ENCODE measurements at places on chromosomes 4 and X. TPM values are rescaled to one million over a fixed set of nuclear protein-coding genes. Genes with fewer than 3 reads are reported as not detected.

GRCh38 chr4:183515411-183515810 lies 10.6 kb downstream of the ING2 start:
- no peak for DNase-seq

GRCh38 chrX:18424482-18425198 lies 768 bp upstream of the CDKL5 start:
- DNase-seq = peak; percentile 40

DNA sequence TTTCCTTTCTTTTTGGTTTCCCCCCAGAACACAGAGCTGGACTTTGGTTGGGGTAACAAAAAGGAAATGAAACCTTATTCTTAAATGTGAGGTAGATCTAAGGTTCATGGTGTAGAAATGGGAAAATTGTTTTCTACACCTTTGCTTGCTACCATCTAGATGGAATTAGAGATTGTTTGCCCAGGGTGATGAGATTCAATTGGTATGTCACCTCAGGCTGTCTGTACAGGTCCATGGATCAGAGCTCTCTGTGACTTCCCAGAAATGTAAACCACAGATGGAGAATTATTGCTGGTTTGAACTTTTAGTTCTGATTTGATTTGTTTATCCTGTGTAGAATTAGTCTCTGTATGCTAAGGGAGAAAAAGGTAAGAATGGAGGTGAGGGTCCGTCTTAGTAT lies 146.7 kb downstream of the PCDH7 start:
- DNase-seq = no peak

GRCh38 chrX:123188081-123188480 lies 4.0 kb downstream of the GRIA3 start:
- no peak for DNase-seq

- no peak for DNase-seq
These were observed 459.7 kb downstream of the MID1IP1 start for GRCh38 chrX:39260965-39261364.

DNA sequence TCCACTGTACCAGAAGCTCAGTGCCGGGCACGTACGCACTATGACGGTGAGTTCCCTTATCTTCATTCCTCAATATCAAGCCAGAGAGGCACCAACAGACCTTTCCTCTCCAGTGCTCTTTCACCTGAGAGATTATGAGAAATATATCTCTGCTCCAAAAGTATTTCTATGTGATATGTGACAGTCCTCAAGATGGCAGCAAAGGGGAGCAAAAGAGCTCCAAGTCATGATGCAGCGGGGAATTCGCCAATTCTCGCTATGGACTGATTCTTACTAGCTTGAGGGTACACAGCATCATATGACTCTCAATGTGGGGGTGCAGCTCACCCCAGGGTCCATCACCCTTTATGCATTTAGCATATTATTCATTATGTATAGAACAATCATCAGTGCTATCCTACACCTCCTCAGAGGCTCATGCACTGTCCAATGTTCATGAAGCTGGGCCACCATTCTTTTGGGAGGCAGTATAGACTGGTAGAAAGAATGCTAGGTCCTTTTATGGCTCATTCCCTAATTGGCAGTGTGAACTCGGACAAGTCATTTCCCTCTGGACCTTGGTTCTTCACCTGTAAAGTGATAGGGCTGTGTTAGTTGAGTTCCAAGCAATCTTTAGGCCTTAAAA lies 12.8 kb upstream of the IQSEC2 start:
- no peak for DNase-seq

DNA sequence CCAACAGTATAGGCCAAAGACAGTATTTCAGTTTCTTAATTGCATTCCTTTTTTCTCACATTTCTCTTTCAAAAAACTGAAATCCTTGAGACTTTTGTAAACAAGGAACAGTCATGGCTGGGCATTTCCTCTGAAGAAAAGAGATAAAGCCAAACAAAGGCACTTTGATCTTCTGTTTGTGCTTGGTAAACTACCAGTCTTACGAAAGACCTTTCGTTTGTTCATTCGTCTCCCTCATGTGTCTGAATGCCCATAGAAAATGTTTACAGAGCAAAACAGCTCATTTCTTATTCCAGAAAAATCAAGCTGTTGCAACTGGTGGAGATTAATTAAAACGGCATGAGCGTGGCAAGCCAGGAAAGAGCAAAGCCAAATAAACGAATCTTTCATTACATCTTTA lies 178.0 kb downstream of the GASK1B start:
- no peak for DNase-seq

- DNase-seq = no peak
These were observed 237.5 kb downstream of the HNRNPD start for GRCh38 chr4:82136161-82136801.

DNA sequence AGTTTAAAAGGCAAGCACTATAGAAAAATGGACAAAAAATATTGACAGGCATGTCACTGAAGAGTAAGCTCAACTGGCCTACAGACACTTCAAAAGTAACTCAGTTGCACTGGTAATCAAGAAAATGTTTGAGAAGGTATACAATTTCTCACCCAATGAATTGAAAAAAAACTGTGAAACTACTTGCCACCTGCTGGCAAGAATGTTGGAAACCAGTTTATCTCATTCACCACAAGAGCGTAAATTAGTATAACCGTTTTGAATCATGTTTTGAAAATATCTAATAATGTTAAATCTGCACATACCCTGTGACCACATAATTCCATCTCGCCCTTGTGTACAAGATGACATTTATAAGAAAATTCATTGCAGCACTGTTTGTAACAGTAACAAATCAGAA lies 31.7 kb downstream of the TXK start:
- no peak for DNase-seq

DNA sequence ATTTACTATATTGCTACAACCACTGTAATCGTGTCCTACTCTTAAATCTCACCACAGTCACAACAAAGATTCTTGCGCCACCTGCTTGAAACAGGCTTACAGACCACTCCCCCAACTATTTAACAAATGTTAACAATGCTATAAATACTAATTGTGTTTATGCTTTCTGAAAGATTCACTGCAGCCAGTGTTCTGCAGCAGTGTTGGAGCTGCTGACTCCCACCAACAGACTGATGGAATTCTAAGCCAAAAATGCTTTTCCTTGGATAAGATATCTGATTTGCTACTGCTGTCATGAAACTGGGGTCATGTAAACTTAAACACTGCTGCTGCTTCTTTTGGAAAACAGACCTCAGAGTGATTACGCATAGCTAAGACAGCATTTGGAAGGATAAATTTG lies 244.2 kb upstream of the MAB21L2 start:
- no peak for DNase-seq

DNA sequence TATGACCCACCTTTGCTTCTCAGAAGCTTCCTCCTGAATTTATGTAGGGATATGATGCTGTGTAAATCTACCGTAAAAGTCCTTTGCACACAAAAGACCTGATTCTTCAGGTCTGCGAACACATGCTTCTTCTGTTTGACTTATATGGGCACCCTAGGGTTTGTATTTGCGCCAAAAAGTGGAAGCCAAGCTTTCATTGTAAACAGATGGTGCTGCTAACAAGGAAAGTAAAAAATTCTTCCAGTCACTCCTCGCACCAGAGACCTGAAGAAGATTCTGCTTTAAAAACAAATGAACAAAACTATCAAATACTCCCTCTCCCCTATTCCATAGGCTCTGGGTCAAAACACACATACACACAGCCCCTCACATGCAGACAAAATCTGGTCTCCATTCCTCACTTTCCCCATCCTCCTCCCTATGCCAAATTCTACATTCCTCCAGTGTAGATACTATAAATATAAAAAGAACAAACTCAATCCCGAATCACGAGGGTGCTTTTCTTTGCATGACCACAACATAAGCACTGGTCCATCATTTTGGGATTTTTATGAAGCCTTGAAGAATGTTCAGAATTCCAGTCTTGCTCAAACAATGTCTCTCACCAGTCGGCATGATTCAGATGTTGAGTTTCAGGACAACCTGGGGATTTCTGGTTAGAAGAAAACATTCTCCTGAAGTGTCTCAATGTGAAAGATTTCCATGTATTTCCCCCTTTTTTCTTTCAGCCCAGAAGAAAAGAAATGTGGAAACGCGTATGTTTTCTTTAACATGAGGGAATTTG lies 125.1 kb downstream of the PALLD start:
- DNase-seq = no peak

DNA sequence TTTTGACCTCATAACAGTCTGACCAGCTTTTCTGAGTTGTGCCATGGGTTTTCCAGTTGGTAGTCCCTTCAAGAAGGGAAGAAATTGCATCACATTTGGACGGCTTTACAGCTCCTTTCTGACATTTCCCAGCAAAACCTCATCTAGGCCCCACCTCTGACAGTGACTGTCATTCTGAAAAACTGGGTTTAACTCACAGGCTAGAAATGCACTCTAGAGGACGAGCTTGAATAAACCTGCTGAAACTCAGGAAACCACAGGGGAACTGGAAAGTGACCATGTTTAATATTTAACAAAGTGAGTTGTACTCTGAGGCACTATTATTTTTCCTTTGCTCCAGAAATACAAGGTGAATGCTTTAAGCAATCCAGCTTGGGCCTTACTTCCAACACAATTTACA lies 434.3 kb upstream of the RASGEF1B start:
- DNase-seq = no peak

DNA sequence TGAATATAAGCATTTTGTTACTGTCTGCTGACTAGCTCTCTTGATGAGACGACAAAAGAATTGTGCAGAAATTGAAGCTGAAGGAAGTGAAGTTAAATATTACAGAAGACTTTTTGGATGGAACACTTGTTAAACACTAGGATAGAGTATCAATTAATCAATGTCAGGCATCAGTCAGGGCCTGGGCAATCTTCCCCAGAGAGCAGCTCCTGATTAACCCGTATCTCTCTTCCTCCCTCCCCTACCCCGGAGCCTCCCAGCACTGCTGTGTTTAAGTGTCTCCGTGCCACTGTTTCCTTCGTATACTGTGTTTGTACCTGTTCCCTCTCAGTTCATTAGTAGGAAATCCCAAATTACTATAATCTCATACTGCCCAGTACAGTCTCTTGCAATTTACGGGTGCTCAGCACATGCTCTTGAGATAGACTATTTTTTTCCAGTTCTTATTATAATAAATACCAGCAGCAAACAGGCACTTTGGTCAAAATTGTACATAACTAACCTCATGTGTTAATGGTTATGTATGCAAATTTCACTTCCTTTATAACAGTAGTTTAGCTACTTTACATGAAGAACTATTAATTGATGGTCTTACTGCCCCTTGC lies 765.7 kb upstream of the FTHL17 start:
- DNase-seq = no peak

DNA sequence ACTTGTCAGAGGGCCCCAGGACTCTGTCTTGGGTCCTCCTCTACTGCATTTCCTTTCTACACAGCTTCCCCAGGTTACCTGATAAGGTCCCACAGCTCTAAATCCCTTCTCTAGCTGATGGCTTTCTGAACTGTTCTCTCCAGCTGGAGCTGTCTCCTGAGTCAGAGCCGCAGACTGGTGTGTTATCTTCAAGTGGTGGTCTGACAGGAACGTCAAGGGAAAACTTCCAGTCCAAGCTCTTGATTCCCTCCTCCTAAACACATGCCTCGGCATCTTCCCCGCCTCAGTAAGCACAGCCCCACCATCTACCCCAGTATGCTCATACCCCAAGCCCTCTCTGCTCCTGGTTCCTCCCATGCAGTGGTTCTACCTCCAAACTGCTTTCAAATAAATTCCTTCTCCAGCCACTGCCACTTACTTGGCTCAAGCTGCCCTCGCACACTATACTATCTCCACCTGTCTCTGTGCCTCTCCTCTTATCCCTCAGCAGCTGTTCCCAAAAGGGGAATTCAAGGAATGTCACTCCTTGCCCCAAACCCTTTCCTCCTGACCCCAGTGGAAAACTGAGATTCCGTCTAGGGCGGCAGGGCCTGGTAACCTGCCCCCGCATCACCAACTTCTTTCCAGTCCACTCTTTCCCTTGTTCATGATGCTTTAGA lies 17.2 kb upstream of the CENPU start:
- no peak for DNase-seq

- DNase-seq = no peak
These were observed 97.2 kb upstream of the CLNK start for GRCh38 chr4:10781805-10782204.

DNA sequence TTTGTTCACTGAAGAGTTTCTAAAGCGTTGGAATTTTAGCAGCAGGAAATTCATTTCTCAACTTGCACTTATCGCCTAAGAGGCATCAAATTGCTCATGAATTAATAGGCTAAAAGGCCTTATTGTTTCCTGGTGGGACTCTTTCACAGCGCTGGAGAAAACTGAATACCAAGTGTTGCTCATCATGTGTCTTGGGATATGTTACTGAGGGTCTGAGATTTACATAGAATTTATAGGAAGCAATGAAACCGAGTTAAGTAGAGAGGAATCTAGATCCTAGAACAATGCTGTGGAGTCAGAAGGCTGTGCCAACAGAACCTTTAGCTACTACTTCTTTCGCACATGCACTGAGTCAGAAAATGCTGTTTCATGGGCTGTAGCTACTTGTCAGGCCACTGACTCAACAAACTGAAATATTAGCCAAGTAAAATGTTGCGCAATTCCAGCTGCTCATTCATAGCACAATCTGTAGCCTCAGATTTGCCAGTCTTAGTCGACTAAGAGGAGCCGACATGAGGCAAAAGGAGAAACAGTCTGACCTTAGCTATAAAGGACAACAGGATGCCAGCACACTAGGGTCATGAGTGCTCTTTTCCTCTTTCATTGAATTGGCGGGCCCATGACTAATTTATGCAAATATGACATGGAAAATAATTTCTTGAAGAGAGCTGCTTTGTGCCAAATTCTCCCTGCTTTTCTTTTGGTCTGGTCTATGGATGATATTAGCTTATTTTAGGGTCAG lies 35.9 kb upstream of the CXCL8 start:
- DNase-seq = no peak

PHF8 gene
- 47.2 TPM for total RNA-seq

WWC2 gene
- 1.2 TPM for total RNA-seq

DCK gene
- total RNA-seq = 67.4 TPM

RGN gene
- not detected for total RNA-seq

BST1 gene
- 0.91 TPM for total RNA-seq

COL4A6 gene
- total RNA-seq = not detected

HEPH gene
- not detected for total RNA-seq
